ENCODE measurements at places on chromosomes 1 and 21.
A peak's percentile ranks its signal among the peaks of the same experiment; 100 is the strongest.

GRCh38 chr1:10664251-10664650, 132.2 kb downstream of the CASZ1 start:
- no peak for DNase-seq

DNA sequence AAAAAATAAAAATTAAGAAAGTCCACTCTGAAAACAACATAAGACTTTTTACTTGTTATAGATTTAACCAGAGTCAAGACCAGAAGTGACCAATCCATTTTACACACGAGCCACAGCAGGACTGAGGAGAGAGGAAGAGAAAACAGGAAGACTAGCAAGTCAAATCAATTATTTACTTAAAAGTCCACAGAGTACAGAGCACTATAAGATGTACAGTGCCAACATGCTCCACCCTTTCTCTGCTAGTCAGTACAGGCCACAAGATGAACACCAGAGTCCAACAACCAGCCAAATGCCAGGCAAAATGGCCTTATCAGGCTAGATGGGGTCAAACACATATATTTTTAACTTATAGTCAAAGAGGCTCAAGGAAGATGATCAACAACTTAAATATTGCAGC, 19.5 kb downstream of the LUZP1 start:
- no peak for DNase-seq

- DNase-seq: no peak
These were observed 19.6 kb downstream of the HSF2BP start for GRCh38 chr21:43639470-43640353.

DNA sequence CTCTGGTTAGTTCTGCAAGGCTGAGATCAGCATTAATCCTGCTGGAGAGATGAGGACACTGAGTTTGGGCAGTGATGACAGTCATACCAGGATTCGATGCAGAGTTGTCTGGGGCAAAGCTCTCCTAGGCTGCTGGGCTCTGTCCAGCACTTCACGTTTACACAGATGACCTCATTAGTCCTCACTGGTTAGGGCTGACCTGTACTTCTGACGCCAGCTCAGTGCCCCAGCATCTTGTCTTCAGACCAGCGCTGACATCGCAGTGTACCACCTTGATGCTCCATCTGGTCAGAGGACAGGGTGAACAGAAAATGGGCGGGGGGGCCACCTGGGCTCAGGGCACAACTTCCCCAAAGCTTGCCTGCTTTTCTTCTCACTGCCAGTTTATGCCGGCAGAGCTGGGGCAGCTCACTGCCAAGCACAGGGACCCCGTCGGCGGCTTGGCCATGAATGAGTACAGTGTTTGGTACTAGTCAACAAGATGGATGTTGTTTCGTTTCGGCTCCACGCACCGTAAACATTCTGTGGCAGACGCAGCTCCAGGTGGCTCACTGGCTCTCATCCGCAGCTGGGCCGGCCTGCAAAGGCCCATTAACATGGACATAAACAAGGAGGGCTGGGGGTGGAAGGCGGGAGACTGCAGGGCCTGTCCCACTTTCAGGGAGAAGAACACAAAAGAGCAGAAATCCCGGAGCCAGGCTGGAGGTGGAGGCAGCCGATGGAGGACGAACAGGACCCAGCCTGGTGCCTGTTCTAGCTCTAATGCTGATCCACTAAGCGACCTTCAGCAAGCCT, 118.7 kb downstream of the GLIS1 start:
- DNase-seq: no peak

DNA sequence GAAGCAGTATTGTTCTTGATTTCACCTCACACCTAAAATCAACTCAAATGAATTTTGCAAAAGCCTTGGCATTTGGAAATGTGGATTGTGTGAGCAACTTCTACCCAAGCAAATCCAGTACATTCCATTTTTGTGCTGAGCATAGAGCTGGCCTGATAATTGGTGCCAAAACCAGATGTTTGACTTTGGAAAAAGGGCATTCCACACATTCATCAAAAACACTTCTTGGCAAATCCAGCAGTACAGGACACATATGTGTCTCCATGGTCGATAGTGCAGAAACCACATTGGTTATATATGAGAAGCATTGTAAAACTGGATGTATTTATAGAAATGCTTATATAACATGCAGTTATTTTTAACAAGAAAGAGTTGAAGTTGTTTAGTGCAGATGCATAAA, 210.4 kb downstream of the KCNK2 start:
- DNase-seq: no peak

GRCh38 chr1:153429266-153430165, 13.2 kb downstream of the S100A7A start:
- DNase-seq: no peak

- DNase-seq: no peak
These were observed 5.0 kb upstream of the EFCAB14 start for GRCh38 chr1:46723901-46724300.

- DNase-seq: no peak
These were observed 62.9 kb downstream of the CLSTN1 start for GRCh38 chr1:9760824-9761223.

DNA sequence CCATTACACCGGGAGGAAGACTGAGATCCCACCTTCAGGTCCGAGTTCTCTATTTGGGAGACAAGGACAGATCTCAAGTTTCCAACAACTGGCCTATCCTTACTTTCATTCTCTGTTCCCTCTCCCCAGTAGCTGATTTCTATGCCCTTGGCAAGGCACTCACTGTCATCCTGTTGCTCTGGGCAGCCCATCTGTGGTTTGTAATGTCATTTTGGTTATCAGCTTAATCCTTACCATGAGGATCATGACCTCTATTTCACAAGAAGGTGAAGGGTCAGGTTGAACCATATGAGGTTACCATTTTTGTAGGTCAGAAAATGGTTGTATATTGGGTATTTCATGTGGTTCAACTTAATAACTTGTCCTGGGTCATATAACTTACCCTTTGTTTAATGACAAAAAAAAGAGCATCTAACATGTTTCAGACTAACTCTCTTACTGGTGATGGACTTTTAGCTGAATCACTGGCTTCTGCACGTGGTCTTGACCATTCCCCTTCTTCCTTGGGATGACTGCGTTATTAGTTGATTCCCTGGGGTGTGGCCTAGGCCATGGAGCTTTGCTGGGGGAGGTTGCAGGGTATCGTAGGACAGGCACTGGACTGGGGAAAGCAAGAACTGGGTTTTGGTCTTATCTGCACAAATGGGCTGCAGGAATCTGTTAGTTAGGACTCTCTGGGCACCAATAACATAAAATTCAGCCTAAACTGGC, 120.2 kb downstream of the ACTL8 start:
- DNase-seq: no peak

DNA sequence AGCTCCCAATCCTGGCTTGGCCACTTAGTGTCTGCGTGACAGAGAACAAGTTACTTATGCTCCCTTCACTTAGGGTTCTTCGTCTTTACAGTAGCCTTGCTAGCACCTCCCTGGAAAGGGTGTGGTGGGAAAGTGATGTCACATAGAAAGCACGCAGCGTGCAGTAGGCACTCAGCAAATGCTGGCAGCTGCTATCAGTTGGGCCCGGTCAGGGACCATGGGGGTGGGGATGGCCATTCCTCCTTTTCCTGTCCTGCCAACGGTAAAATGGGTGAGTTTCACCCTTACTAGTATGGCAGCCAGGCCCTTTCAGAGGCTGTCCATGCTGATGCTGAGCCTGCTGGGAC, 6.2 kb upstream of the KCNA10 start:
- no peak for DNase-seq

GRCh38 chr1:31822766-31823165, 6.9 kb upstream of the SPOCD1 start:
- no peak for DNase-seq

GRCh38 chr1:208598021-208598420, 353.8 kb upstream of the PLXNA2 start:
- no peak for DNase-seq

DNA sequence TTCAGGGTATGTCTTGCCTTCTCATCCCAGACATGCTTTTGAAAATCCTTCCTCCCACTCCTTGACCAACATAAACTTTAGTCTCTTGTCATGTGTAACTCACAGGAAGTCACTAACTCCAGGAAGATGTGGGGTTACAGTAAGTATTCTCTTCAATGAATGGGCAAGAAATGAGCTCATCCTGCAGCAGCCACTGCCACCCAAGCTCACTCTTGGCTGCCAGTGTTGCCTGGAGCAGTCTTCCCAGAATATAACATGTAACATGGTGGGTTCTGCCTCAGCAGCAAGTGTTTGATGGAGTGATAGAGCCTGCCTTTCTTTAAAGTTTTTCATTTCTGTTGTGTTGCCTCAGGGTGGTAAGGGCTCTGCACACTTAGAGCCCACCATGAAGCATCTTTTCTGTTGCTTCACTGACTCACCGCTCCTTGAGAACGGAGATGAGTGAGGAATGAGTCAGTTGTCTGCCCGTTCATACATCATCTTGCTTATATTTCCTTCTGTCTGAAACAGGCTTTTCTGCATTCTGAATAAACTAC, 187.0 kb downstream of the TPR start:
- no peak for DNase-seq

GRCh38 chr1:36135330-36135667, 10.3 kb upstream of the COL8A2 start:
- DNase-seq: no peak

- DNase-seq: no peak
These were observed 47.4 kb upstream of the TSHB start for GRCh38 chr1:114982251-114982650.

- peak; percentile 39 for DNase-seq
These were observed 38.2 kb downstream of the MATN1 start for GRCh38 chr1:30684881-30685795.

- peak; percentile 50 for DNase-seq
These were observed 128.2 kb downstream of the TBX19 start for GRCh38 chr1:168408884-168409283.

- no peak for DNase-seq
These were observed 1.1 kb upstream of the KPNA6 start for GRCh38 chr1:32106663-32107275.

DNA sequence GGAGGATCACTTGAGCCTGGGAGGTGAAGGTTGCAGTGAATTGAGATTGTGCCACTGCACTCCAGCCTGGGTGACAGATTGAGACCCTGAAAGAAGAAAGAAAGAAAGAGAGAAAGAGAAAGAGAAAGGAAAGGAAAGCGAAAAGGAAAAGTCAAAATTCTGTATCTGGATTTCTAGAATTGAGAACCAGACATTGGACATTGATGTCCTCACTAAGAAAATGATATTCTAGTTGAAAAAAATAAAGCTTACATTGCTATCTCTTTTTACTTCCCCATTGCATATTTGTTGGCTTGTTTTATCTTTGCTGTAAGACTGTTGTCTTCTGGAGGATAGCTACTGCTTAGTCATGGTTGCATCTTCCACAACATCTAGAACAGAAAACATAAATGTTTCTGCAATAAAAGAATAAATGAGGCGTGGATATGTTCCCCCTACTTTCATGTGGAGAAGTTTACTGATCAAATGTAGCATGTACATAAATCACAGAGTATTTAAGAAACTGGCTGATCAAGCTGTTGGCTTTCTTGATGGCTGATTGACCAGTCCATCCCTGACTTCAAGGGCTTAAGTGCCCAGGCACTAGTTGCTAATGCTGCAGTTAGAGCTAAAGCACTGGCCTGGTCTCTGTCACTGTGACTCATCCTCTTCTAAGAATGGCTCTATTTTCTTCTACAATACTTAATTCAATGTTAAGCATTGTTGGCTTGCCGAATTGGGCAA, 17.7 kb downstream of the CD53 start:
- DNase-seq: no peak

GRCh38 chr21:35417762-35418161, 368.7 kb upstream of the RUNX1 start:
- DNase-seq: no peak

- no peak for DNase-seq
These were observed 40.2 kb upstream of the SOX13 start for GRCh38 chr1:204032642-204033235.

GRCh38 chr1:64033667-64034220, 169.7 kb upstream of the UBE2U start:
- no peak for DNase-seq

GRCh38 chr21:17393413-17393812, 119.4 kb upstream of the CXADR start:
- DNase-seq: no peak

GRCh38 chr1:39328095-39328494, 123.6 kb downstream of the MACF1 start:
- no peak for DNase-seq

GRCh38 chr1:168554603-168555483, 11.0 kb upstream of the XCL2 start:
- no peak for DNase-seq

DNA sequence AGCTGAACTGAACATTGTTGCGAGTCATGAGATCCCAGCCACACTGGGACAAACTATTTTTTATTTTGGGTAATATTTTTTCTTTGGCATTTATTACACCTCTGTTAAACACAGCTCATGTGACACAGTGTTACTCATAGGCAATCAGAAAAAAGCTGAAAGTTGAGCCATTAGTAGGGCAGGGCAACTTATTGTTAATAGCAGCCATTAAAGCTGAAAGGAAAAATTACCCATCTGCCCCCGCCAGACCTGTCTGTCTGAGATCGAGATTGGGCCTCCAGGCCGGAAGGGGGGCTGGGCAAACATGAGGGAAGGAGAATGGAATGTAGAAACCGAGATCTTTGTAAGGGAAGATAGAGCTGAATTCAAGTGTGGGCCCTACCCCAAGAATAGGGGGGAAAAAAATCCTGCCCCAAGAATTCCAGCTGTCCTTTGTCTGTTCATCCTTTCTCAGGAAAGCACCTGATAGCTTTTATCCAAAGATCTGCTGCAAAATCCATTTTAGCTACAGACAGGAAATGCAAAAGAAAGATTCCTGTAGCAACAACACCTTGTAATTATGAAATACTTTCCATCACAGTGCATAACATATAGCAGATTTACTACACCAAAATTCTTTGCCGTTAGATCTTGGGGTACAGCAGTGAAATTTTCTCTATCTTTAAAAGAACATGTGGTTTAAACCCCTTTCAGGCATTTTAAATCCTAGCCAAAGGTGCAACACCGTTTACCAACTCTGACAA, 212.8 kb downstream of the PBX1 start:
- no peak for DNase-seq

DNA sequence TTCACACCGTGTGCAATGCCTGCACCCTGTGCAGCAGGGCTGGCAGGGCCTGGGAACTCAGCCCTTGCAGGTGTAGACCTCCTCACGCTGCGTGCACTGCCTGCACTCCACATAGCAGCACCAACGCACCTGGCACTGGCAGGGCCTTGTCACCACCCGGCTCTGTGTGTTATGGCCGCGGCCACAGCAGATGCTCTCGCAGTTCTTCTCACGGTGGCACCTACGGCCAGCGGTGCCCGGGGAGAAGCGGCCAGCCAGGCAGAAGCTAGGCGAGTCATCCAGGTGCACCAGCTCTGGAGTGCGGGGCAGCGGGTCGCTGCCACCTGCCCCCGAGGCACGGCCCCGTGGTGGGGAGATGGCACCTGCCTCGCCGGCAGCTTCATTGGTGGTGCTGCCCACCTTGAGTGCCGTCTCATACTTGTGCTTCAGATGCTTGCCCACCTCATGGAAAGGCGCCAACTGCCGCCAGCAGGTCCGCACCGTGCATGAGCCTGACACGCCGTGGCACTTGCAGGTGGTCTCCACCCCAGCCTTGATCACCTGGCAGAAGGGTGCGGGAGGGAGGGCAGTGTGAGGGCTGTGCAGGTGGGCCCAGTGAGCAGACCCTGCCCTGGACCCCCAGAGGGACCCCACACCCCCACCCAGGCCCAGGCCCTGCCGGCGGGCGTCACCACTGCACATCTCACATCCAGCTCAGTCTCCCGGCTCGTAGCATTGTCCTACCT, 26.1 kb downstream of the WNT9A start:
- DNase-seq: no peak
